ENCODE measurements at places on chromosomes 4 and X.

- DNase-seq, result no peak
Observed at GRCh38 chr4:151315212-151315886, 10.1 kb downstream of the SH3D19 start.

DNA sequence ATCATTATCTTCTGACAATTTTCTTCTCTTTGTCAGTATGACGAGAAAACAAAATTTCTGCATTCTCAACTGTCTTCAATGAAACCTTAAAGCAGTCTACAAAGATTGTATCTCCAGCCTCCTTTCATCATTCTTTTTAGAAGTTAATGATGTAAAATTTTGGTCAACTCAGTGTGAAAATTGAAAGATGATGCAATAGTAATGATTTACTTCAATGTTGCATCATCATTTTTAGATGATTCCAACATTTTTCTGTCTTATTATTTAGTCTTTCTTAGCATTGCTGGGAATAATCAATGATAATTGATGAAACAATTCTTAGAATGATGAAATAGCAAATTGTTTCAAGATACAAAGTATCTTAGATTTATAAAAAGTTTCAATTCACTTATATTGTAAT lies 372.7 kb downstream of the C4orf33 start:
- no peak for DNase-seq

GRCh38 chrX:104913348-104913747 lies 307.1 kb downstream of the TEX13A start:
- DNase-seq, result no peak

DNA sequence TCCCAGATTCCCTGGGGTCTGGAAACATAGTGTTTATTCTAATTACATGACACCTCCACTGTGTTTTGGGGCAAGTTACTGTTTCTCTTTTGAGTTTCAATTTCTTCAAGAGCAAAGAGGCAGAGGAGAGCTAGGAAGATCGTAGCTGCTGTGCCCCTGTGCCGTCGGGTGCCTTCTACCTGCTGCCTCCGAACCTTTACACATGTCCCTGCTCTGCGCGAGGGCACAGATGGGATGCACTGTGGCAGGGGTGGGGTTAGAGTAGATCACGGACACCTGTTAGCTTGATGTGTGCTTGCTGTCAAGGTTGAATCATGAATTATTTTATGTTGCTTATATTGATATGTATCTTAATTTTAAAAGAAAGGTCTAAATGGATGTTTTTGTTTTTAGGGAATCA lies 71.1 kb upstream of the MSANTD1 start:
- DNase-seq, result no peak

- DNase-seq, result no peak
Observed at GRCh38 chrX:111504941-111505340, 6.5 kb upstream of the SERTM2 start.

DNA sequence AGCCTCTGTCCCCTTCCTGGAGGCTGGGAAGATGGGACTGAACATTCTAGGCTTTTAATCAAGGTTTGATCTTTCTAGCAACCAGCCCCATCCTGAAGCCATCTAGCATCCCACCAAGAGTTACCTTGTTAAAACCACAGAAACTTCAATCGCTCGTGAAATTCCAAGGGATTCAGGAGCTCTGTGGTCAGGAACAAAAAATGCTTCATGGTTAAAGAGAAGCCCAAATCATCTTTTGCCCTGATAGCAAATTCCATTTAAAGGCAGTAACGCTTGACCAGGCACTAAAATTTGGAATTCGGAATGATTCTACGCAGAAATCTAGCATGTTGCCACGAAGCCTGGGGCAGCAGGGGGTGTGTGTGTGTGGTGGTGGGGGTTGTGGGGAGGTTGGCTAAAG lies 47.8 kb downstream of the CASP6 start:
- DNase-seq, result no peak

- no peak for DNase-seq
Observed at GRCh38 chr4:78129383-78130108, 72.4 kb downstream of the FRAS1 start.

- DNase-seq, result no peak
Observed at GRCh38 chrX:131970347-131970746, 52.8 kb upstream of the STK26 start.

- no peak for DNase-seq
Observed at GRCh38 chrX:133473451-133473850, 58.2 kb upstream of the GPC4 start.

GRCh38 chr4:28562913-28563312 lies 1702.3 kb downstream of the STIM2 start:
- no peak for DNase-seq
